ENCODE measurements at places on chromosomes 7 and 10.

DNA sequence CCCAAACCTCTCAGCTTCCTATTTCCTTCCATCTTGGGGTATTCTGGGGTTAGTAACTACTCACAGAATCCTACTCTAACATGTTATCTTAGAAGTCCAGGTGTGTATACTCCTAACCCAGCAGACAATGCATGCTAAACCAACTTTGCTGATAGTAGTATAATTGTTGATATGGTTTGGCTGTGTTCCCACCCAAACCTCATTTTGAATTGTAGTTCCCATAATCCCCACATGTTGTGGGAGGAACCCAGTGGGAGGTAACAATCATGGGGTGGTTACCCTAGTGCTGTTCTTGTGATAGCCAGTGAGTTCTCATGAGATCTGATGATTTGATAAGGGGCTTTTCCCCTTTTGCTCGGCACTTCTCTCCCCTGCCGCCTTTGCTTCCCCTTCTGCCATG lies 135.1 kb downstream of the CHRM2 start:
- no peak for DNase-seq

GRCh38 chr10:3833046-3833445 lies 48.0 kb upstream of the KLF6 start:
- DNase-seq = no peak

DNA sequence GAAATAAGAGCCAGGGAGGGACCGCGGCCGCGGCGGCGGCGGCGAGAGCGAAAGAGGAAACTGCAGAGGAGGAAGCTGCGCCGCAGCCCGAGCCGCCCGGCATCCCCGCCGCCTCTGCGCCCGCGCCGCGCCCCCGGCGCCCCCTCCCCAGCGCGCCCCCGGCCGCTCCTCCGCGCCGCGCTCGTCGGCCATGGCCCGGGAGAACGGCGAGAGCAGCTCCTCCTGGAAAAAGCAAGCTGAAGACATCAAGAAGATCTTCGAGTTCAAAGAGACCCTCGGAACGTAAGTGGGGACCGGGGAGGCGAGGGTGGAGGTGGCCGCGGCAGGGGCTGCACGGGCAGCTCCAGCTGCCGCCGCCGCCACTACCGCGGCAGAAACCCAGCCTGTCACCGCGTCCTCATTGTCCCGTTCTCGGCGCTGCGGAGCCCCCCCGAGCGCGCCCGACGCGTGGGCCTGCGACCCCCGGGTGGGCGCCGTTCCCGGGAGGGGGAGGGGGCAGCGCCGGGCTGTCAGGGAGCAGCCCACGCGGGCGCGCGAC lies 351 bp downstream of the CAMK1D start:
- no peak for DNase-seq

GRCh38 chr10:125060482-125060825 lies 99.9 kb downstream of the CTBP2 start:
- no peak for DNase-seq

DNA sequence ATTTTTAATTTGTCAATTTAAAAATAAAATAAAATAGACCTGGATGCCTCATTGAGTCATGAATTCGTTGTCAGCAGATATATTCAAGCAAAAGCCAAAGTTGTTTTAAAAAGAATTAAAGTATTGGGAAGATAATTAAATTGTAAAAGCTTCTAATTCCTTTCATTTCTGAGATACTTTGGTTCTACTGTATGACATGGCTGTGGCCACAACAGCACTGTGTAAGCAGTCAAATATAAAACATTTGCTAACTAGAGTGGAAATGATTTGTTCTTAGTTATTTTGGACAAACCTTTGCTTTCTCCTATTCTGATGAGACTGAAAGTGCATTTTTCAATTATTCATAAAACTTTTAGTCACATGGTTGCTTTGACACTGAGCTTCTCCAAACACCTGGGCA lies 143.6 kb upstream of the FAM13C start:
- DNase-seq = no peak

- no peak for DNase-seq
These were observed 886 bp upstream of the TET1 start for GRCh38 chr10:68559251-68559650.

DNA sequence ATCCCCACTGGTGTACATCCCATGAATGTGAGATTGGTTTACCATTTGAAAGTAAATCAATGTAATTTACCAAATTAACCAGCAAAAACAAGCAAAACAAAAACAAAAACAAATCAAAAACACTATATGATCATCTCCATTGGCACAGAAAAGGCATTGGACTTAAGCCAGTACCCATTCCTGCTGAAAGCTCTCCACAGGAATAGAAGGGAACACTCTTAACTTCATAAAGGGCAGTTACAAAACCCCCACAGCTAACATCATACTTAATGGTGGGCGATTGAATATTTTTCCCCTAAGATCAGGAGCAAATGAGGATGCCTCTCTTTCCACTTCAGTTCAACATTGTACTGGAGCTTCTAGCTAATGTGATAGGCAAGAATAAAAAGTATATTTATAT lies 34.1 kb downstream of the PRKG1 start:
- no peak for DNase-seq

DNA sequence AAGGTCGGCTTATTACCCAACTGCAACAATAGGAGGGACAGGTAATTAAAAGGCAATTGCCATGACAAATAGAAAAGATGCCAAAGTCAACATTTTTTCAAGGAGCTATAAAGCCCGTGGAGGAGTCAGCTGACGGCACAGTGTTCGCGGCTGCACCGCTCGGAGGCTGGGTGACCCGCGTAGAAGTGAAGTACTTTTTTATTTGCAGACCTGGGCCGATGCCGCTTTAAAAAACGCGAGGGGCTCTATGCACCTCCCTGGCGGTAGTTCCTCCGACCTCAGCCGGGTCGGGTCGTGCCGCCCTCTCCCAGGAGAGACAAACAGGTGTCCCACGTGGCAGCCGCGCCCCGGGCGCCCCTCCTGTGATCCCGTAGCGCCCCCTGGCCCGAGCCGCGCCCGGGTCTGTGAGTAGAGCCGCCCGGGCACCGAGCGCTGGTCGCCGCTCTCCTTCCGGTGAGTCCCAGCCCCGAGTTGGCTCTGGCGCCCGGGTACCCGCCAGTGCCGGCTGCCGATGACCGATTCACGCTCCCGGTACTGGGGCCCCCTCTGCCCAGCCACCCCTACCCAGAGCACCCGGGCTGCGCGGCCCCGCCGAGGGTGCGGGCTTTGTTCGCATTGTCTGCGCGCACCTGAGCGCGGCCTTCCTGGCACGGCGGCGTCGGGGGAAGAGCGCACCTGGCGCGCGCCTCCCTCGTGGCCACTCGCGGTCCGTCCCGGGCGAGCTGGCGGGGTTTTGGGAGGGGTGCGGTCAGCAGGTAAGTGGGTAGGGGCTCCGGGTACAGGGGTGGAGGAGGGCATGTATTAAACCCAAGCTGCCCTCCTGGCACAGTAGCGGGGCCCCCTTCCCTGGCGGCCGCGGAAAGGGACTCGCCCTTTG lies at the start of gene VWA2:
Gene VWA2, plus strand, starts transcription at position 138 of the 877 bp plus-strand sequence. CDS start 9,460 bp downstream, outside the sequence.
- DNase-seq = no peak

DNA sequence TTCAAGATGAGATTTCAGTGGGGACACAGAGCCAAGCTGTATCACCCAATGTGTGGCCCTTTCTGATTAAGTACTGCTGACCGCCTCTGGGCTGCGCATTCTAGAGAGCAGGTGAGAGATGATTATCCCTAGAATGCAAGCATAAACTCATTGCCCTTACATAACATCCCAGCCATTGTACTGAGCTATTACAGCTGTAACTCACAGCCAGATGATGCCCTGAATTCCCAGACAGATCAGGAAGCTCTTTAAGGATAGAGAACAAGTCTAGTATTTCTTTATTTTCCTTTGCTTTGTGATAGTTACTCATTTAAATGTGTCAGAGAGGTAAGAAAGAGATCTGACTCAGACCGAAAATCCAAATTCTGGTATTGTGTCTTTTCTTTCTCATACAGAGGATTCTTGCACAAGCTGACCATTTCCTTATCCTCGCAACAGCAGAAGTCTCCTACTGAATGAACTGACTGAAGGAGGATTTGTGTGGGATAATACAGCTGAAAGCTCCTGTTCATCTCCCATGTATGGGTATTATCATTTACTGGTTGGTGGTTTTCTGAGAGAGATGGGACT lies 58.4 kb downstream of the ZNF22 start:
- no peak for DNase-seq

- no peak for DNase-seq
These were observed 73.2 kb upstream of the SHH start for GRCh38 chr7:155885167-155886155.

DNA sequence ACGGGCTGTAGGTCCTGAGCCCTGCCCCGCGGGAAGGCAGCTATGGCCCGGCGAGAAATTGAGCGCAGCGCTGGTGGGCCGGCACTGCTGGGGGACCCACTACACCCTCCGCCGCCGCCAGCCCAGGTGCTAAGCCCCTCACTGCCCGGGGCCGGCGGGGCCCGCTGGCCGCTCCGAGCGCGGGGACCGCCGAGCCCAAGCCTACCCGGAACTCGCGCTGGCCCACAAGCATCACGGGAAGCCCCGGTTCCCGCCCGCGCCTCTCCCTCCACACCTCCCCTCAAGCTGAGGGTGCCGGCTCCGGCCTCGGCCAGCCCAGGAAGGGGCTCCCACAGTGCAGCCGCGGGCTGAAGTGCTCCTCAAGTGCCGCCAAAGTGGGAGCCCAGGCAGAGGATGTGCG lies 5.5 kb upstream of the CACUL1 start:
- DNase-seq = no peak

DNA sequence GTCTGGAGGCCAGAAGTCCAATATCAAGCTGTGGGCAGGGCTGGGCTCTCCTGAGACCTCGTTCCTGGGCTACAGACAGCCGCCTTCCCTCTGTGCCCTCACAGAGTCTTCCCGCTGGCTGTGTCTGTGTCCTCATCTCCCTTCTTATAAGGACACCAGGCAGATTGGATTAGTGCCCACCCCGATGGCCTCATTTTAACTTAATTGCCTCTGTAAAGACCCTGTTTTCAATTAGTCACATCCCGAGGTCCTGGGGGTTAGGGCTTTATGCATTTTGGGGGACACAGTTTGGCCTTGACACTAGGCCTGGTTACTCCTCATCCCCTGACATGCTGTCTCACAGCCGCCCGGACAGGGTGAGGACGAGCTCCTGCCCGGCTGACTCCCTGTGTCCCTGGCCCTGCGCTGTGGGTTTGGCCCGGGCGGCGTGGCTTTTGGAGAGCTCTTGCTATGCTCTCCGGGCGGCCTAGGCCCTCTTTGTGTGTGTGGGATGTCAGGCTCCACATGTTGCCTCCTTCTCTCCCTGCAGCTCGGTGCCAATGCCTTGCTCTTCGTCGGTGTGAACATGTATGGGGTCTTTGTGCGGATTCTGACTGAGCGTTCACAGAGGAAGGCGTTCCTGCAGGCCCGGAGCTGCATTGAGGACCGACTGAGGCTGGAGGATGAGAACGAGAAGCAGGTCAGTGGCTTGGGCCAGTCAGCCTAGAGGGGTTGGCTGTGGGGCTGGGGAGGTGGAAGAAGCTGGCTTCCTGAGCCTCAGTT lies 18.2 kb downstream of the ADCY1 start:
- DNase-seq = no peak

DNA sequence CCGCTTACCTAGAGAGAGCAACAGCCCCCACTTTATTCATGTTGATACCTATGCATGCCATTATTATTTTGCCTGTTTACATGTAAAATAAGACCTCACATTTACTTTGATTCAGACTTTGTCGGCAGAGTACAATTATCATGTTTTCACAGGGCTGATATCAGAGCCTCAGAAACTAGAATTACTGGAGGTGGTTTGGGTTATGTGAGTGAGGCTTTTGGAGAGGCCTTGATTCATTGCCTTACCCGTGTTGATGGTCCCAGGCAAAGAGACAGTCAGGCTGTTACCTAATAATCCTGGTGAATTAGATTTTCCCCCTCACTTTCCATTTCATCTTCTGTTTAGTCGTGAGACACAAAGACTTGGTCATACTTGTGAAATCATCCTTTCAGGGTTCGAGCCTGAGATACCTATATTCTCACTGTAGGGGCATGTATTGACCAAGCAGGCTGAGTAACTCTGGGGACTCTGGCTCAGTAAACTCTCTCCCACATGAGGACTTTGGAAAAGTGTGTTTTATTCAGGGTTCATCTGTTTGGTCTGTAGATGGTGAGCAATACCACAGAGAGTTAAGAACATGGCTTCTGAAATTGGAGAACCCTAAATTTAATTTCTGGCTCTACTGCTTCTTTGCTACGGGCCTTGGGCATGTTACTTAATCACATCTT lies 150.9 kb downstream of the CELF2 start:
- no peak for DNase-seq

GRCh38 chr7:129949292-129950133 lies 3.2 kb downstream of the UBE2H start:
- DNase-seq = no peak
